ENCODE measurements at places on chromosomes 11 and 22.

GRCh38 chr11:75813124-75813523 lies 1.9 kb upstream of the UVRAG start:
- no peak for DNase-seq

GRCh38 chr22:45491841-45492240 lies 10.8 kb upstream of the FBLN1 start:
- DNase-seq: no peak

- no peak for DNase-seq
Observed at GRCh38 chr11:2171591-2172003, at the start of gene TH. Gene TH, minus strand, starts transcription at chr11:2171815. Its CDS starts 29 bp downstream, at chr11:2171786.

DNA sequence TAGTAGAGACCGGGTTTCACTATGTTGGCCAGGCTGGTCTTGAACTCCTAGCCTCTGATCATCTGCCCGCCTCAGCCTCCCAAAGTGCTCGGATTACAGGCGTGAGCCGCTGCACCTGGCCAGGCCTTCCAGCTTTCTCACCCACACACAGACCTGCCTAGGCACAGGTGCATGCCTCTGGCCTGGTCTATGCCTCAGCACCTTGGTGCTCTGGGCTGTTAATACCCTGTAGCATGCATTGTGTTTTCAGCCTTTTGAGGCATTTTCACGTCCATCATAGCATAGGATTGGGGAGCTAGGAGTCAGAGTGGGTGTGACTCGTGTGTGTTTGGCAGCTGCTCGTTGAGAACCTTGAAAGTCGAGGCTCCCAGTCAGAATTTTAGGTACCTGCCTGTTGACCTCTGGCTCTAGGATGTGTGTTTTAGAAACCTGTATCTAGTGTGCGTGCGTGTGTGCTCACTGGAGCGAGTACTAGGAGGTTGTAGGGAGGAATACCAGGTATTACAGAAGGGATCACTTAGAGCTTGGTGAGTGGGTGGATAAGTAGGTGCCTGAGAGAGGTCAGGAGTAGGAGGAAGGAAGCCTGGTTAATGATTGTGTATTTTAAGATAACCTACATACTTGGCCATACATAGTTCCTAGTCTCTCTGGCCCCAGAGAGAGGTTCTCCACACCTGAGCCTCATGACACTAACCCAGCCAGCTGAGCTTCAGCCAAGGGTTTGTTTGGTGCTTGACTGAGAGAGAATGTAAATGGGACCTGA lies 20.0 kb downstream of the CRKL start:
- no peak for DNase-seq

DNA sequence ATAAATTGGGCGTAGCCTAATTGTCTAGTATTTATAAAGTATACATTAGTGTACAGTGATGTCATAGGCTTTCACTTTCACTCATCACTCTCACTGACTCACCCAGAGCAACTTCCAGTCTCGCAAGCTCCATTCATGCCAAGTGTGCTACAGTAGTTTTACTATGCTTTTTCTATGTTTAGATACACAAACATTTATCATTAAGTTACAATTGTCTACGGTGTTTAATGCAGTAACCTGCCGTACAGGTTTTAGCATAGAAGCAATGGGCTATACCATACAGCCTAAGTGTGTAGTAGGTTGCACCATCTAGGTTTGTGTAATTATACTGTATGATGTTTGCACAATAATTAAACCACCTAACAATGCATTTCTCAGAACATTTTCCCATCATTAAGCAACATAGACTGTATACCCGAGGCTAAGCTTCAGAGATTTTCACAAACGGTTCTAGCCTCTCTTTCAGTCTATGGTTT lies 17.5 kb downstream of the OR9G1 start:
- DNase-seq: no peak

DNA sequence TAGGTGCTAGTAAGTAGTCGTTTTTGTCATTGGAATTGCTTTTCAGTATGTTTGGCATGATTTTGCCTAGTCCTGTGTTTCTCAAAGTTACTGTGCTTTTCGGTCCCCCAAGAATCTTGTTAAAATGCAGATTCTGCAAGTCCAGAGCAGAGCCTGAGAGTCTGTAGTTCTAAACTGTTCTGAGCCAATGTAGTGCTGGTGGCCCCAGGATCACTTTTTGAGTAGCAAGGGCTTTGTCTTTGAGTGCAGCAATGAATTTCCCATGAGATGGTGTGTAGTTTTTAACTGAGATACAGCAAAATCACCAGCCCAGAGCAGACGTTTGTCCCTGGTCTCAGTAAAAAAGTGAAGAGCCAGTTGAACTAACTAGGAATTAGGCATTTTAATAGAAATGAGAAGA lies 122.4 kb downstream of the NCAM1 start:
- no peak for DNase-seq

GRCh38 chr22:39317775-39318506 lies 1.5 kb downstream of the RPL3 start:
- no peak for DNase-seq

DNA sequence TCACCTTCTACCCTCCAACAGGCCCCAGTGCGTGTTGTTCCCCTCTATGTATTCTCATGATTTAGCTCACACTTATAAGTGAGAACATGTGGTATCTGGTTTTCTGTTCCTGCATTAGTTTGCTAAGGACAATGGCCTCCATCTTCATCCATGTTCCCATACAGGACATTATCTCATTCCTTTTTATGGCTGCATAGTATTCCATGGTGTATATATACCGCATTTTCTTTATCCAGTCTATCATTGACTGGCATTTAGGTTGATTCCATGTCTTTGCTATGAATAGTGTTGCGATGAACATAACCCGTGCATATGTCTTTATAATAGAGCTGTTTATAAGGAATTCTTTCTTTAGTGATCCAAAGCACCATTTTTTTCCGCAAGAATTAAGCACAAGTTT lies 28.5 kb upstream of the TLCD5 start:
- no peak for DNase-seq

- DNase-seq: no peak
Observed at GRCh38 chr11:22508665-22509064, 117.0 kb downstream of the FANCF start.

GRCh38 chr11:122692444-122692843 lies 36.9 kb downstream of the UBASH3B start:
- no peak for DNase-seq

DNA sequence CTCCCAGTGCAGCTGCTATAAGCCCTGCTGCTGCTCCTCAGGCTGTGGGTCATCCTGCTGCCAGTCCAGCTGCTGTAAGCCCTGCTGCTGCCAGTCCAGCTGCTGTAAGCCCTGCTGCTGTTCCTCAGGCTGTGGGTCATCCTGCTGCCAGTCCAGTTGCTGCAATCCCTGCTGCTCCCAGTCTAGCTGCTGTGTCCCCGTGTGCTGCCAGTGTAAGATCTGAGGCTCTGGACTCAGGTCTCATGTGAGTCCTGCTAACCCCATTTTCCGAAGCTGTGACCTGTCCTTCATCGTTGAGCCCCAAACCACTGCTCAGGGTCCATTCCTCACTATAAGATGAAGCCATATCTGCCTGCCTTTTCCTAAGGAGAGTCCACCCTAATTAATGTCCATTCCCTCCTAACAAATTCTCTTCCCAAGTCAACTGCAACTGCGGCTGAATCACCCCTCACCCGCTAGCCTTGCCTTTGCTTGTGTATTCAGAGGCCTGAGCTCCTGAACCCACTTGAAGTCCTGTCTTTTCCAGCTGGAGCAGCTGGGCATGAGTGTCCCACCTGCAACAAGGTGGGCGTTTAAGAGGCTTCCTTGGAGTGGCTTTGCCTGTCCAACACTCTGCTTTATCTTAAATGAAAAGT lies 626 bp downstream of the KRTAP5-7 start:
- no peak for DNase-seq

- no peak for DNase-seq
Observed at GRCh38 chr11:81203876-81204275, 1529.8 kb downstream of the FAM181B start.

DNA sequence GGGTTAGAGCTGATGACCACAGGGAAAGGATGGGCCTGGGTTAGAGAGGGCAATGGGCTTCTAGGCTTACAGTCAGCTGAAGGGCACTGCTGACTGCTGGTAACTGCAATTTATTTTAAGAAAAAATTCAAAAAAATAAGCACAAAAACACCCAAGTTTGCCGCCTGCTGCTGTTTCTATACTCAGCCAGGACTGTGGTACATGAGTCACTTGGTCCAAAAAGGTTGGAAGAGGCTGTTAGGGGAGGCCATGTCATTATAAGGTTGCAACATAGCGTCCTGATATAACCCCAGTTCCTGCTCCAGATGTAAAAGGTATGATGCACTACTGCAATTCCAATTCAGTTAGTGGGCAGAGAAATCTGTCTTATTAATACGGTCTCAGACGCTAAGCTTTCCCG lies 98.9 kb downstream of the ETS1 start:
- DNase-seq: no peak

- no peak for DNase-seq
Observed at GRCh38 chr22:44326491-44326885, 13.7 kb upstream of the SHISAL1 start.

DNA sequence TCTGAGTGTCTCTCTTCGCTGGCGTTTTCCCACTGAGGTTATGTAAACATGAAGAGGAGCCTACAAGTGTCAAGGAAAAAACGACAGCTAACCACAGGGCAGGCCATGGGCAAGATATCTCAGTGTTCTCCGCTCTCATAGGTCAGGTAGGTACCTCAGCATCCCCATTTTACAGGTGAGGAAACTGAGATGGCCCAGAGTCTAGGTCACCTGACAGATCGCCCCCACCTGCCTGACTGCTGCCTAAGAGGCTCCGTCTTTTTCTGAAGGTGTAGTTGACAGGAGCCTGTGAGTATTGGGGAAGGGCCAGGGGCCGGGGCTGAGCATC lies 847 bp upstream of the NDUFA6 start:
- DNase-seq: no peak

DNA sequence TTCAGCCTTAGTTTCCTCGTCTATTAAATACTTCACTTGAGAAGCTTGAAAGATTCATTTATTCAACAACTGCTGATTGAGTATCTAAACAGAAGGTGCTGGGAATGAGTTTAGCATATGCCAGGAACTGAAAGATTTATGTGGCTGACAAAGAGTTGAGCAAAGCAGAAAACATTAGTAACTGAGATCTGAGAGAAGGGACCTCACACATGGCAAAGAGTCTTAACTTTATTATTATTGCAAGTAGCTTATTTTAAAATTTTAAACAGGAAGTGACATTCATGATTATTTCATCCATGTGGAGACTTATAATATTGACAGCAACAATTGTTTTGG lies 133.6 kb downstream of the CASP12 start:
- DNase-seq: no peak

DNA sequence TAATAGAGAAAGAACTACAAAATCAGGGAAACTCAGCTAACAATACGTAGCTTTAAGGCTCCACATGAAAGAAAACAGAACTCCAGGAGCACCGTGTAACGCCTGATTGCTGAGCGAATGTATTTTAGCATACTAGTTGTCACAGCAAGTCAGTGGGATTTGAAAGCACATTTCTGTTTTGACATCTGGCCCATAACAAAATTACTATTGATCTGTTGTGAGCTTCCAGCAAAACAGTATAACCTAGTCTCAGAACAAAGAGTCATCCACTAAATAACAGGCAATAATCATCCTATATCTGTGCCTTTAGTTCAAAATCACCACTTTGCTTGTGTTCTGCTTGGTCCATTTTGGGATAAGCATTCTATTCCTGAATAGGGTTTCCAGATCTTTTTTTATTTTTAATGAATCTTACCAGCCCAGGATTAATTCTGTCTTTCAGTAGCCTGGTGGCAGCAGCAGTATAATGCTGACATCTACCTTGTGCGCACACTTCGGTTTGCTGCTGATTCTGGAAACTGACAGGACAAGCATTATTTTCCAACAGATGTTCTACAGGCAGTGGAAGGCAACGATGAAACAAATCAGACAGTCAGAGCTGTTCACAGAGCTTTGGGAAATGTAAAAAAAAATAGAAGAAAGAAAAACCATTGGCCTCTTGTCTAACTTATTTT lies 66.2 kb downstream of the CADM1 start:
- no peak for DNase-seq

DNA sequence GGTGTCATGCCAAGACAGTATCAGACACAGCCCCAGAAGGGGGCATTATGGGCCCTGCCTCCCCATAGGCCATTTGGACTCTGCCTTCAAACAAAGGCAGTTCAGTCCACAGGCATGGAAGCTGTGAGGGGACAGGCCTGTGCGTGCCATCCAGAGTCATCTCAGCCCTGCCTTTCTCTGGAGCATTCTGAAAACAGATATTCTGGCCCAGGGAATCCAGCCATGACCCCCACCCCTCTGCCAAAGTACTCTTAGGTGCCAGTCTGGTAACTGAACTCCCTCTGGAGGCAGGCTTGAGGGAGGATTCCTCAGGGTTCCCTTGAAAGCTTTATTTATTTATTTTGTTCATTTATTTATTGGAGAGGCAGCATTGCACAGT lies 14.6 kb downstream of the IL10RA start:
- no peak for DNase-seq

DNA sequence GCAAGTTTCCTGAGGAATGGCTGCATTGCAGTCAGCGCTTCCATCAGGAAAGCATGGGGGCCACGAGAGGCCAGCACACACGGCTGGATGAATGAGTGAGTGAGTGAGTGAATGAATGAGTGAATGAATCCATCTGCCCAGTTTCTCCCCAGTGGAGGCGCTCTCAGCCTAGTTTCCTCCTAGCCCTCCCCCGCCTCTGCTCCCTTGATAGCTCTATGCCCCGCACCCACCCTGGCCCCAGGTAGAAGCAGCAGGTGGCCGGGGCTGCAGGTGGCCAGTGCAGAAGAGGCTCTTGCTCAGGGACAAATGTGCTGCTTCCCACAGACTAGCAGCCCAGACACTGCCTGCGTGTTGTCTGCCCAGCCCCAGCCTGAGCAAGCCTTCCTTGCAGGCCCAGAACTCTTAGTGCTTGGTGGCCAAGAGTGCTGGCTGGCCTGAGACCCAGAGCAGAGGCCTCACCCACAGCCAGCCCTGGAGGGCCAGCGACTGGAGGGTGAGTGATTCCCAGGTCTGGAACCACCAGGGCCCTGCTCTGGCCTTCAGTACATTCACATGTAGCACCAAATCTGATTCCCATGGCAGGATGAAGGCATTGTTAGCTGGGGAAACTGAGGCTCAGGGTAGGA lies 31.1 kb upstream of the PDGFB start:
- no peak for DNase-seq

GRCh38 chr22:17407643-17408042 lies 38.4 kb downstream of the CECR2 start:
- no peak for DNase-seq

DNA sequence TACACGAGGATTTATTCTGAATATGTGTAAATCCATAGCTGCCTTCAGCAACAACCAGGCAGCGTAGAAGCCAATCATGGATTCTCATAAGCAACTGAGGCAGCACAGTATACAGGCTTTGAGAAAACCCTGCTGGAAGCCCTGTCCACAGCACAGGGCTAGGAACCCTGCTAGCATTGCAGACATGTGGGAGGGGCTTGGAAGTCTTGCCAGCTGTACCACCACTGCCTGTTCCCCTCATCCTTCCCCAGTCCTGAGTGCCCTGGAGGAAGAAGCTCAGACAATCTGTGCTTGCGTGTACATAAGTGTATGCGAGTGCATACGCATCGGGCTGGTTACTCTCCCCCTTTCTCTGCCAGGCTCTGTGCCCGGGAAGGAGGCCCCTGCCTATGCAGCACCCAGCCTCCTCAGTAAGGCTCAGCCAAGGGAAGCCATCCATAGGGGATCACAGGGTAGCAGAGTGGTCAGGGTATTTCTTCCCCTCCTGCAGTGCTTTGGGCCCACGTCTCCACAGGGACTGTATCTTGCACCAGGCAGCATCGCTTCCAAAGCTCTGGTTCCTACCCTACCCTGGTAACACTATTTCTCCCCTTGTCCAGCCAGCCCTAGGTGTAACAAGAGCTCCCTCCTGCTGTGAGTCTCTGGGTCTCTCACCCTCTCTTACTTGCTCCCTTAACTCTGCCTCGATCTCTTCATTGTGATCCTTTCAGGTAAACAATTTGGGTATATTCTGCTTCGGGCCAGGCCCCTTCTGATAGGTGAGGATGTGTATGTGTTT lies 90.5 kb downstream of the GALNT18 start:
- no peak for DNase-seq
